ENCODE measurements at places on chromosomes 4 and X.

DNA sequence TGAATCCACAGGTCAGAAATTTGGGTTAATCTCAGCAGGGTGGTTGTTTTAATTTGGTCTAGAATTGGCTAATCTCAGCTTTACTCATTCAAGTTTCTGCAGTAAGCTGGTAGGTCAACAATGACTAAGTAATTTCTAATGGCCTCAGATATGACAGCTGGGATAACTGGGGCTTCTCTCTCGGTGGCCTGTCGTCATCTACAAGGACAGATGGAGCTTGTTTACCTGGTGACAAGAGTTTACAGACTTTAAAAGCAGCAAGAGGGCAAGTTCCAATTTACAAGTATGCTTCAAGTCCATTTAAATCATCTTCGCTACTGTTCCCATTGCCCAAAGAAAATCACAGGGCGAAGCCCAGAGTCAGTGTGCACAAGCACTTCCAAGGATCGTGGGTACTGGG, 453.9 kb downstream of the PDHA2 start:
- no peak for DNase-seq

DNA sequence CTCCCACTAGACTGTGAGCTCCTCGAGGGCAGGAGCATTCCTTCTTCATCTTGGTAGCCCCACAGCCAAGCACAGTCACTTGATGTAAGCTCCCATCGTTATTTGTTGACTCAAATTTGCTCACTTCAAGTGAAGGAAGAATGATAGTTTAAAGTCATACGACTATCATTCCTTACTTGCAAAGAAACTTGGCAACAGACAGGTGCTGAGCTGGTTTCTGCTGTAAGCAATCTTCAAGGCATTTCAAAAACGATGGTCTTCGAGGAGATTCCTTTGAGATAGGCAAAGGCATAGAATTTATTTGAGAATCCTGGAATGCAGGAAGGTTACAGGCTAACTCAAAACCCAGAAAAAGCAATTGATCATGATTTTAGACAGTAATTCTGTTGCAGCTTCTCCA, 64.8 kb downstream of the QDPR start:
- no peak for DNase-seq

DNA sequence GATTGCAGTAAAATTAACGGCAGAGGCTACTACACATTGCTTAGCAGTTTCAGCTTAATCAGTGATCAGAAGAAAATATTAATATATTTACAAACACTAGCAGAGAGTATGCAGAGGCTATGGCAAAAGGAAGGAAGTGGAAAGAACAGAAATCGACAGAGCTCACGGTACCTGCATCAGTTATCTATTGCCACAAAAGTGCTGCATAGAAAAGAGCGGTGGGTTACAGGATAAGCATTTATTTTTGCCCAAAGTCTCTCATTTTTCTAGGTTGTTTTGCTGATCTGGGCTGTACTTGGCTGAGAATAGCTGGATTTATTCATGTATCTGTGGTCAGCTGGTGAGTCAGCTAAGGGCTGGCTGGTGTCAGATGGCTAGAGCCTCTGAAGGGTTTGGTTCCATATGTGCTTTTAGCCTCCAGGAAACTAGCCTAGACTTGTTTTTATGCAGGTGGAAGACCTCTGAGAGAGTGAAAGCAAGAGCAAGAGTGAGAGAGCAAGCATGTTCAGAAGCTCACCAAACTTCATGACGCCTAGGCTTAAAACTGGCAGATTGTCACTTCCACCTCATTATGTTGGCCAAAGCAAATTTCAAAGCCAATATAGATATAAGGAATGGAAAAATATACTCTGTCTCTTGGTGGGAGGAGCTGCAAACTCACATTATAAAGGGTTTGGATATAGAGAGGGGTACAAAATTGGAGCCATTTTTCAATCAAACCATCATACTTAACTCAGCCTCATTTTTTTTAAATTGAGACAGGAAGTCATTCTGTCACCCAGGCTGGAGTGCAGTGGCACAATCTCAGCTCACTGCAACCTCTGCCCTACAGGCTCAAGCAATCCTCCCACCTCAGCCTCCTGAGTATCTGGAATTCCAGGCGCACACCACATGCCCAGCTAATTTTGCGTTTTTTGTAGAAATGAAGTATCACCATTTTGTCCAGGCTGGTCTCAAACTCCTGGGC, 153.2 kb upstream of the RPL34 start:
- no peak for DNase-seq

DNA sequence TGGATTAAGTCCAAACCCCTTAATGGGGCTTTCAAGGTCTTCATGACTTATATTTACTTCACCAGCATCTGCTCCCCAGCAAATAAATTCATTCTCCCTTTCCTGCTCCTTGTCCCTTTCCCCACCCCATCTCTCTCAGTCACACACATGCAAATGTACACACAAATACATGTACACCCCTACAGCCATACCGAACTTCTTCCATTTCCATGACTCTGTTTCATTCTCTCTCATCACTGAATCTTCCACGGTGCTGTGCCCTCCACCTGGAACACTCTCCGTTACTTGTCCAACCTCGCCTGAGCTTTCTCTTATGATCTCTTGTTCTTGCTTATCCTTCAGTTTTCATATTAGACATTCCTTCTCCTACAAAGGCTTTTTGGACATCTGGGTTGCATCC, 22.0 kb upstream of the RPA4 start:
- no peak for DNase-seq

- DNase-seq = no peak
These were observed at the start of gene PRDM8 for GRCh38 chr4:80196922-80197573. Gene PRDM8 (plus strand): TSS chr4:80197503. CDS start chr4:80200081, 2,578 bp downstream.

GRCh38 chr4:72128741-72129140, 96.9 kb downstream of the NPFFR2 start:
- DNase-seq = no peak

- DNase-seq = no peak
These were observed 223.2 kb downstream of the FAM47A start for GRCh38 chrX:33908898-33909297.

DNA sequence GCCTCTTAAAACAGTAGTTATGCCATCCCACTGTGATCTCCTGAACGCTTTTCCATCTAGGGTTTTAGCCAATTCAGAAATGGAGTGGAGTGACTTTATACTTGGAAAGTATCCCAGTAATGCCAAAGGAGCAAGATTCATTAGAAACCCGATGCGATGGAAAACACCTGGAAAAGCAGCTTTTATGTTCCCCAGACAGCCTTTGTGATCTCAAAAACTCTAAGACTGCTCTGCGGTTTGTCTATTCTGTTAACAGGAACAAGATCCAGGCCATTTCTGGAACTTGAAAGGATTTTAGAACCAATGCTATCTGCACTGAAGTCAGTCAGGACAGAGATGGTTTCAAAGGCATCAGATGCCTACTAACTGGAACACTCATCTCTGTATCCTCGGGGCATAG, 145.1 kb downstream of the APBB2 start:
- no peak for DNase-seq

- DNase-seq = no peak
These were observed 64.5 kb downstream of the CPE start for GRCh38 chr4:165443276-165443675.

DNA sequence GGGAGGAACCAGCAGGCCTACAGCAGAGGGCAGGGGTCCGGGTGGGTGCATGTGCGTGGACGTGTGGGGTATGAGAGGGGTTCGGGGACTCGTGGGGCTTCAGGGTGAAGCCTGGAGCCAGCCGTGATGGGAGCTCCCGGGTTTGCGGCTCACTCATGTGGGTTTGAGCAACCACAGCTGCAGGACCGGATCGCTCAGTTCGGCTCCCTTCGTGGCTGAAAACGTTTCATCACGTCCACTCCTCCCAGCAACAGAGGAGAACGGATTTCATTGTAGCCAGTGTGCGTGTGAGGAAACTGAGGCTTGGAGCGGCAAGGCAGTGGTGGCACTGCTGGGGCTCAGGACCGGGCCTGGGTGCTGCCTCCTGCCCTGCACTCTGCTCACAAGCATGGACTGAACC, 10.6 kb downstream of the BGN start:
- DNase-seq = no peak

DNA sequence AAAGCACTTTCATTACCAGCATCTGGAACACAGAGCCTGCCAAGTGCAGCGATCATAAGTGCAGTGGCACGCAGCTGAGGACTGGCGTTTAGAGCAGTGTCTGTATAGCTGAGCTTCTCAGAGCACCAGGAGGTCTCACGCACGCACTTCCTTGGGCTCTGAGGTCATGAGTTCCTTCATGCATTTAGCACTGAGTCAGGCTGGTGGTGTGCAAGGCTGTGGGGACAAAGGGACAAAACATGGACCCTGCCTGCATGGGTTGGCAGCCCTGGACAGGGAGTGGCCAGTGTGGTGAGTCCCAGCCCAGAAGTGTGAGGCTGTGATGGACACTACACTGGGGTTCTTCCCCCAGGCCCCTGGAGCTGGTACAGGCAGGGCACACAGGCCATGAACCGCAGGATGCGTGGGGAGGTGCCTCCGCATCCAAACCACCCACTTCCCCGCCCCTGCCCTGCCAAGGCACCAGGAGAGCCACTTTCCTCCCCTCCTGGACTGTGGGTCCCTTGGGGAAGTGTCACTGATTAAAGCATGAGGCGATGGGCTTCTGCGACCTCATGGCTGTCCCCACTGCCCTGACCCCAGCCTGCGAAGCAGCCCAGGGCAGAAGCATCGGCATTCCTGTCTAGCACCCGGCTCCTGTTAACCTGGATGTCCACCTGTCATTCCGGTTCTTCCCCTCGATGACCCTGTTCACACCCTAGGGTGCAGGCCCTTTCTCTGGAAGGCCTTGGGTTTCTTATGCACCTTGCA, 37.2 kb upstream of the GPR78 start:
- no peak for DNase-seq

DNA sequence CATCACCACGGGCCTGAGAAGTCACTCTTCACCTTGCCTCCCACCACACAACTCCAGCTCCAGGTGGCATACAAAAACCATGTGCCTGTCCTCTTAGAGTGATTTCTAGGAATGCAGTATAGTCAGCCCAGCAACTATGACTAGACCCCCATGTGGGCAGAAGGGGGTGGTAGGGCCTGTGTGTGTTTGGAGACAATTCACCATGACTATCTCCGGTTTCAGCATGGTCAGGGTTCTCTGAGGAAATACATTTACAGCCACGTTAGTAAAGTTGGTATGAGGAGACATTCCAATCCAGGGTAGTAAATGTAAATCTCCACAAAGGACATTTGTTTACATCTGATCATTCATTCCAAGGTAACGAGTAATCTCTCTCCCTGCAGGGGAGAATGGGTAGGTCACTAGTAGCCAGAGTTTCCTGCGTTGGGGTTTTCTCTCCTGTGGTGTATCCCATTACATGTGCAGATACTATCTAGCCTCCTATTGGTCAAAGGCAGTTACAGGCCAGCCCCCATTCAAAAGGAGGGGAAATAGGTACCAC, 4.2 kb upstream of the MTMR1 start:
- no peak for DNase-seq

DNA sequence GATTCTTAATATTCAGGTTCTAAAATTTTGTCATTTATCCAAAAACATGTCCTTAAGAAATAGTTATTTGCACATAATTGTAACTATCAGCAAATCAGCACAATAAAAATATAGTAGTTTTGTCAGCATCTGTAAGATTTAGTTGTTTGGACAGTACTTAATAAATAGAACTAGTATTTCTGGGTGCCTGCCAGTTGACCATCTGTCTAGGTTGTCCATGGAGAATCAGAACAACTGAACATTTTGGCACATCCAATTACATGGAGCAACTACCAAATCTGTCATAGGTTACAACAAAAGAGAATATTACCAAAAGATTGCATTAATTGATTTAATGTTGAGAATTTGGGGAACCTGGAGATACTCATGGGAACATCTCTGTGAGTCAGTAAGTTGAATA, 305.5 kb upstream of the TACR3 start:
- DNase-seq = no peak

DNA sequence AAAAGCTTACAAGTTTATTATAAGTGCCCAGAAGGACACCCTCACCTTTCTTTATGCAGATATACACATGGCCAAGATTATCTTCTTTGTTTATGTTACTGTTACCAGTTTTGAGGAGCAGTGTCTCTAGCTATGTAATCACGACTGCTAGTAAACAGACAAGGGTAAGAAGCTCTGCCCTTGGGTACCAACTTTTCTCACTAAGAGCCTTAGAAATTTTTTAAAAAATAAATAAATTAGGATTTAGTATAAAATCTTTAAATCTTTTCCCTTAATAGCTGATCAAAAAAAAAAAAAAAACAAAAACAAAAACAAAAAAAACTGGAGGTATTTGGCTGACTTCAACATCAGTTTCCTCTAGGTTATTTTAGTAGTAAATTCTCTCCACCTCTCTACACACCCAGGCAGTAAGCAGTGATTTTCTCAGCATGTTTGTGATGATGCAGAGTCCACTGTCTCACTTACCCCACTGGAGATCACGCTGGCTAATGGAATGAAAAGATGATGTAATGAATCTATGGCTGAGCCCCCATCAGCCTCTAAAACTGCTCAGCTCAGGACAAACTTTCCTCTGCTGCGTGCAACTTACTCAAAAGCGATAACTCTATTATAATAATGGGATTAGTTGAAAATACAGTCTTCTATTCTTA, 125.9 kb downstream of the FRYL start:
- DNase-seq = no peak

DNA sequence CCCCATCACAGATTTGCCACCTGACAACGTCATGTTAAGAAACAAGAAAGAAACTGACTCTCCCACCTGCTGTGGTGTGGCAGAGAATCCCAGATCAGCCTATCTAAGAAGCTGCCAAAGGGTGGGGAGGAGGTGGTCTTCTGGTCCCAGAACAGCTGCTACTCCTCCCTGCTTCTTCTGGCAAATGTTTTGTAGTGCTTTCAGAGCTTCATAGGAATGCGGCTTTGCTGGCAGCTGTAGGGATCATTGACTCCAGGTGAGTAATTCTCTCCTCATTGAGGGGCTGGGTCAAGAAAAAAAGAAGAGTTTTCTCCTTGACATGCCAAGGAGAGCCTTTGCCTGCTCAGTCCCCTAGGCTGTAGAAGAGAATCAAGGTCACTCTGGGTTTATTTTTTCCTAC, 23.3 kb downstream of the NRK start:
- no peak for DNase-seq

- DNase-seq = no peak
These were observed 24.9 kb upstream of the SGMS2 start for GRCh38 chr4:107799669-107800450.

Measured in stimulated activated CD8-positive, alpha-beta memory T cell treated with anti-CD3 and anti-CD28 coated beads, Interleukin-4, amount 100 ng/mL, for 1 hour (primary cell).